Thoracic aorta (tissue), 2 donors: ENCODE measurements at places on chromosomes 6 and 20. TPM values are rescaled to one million over a fixed set of nuclear protein-coding genes. Genes with fewer than 3 reads are reported as not detected.

GRCh38 chr6:52725143-52725534 is 38.1 kb downstream of the GSTA2 start:
- no peak for DNase-seq

DNA sequence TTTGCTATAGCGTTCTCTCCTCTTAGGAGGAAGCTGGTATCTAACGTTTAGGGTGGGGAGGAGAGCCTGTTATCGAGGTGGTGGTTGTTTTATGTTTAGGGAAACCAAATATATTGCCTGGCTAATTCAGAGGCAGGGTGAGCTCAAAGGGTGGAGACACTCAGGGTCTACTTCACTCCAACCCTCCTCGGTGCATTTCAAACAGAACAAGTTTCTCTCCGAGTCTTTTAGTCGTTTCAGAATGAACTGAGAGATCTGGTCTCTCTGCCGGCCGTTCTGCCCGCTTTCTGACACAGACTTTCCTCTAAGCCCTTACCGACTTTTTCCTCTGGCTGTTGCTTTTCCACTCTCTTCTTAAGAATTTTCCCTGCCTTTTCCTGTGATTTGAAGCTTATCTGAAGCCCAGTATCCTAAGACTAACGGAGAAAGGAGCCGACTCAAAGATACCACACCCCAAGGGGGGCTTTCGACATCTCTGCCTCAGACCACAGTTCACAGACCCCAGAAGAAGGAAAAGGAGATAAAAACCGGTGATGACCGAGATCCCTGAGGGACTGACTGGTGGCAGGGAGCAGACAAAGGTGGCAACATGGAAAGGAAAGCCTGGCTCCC is 865 bp downstream of the STK38 start:
- DNase-seq, result no peak

DNA sequence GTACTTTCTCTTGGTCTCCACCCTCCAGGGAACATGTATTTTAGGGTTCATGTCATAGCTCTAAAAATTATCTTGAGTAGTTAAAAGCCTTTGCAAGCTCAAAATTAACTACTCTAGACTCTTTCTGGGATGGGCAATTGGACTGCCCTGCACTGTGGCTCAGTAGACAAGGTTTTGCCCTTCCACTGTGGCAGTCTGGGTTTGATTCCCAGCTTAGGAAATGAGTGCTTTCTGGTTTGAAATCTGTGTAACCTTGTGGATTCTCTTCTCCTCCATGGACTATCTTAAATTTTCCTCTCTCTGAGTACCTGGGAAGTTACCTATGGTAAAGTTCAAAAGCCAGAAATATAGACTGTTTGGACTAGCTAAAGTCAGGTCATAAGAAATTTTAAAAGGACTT is 94.6 kb upstream of the UST start:
- no peak for DNase-seq

DNA sequence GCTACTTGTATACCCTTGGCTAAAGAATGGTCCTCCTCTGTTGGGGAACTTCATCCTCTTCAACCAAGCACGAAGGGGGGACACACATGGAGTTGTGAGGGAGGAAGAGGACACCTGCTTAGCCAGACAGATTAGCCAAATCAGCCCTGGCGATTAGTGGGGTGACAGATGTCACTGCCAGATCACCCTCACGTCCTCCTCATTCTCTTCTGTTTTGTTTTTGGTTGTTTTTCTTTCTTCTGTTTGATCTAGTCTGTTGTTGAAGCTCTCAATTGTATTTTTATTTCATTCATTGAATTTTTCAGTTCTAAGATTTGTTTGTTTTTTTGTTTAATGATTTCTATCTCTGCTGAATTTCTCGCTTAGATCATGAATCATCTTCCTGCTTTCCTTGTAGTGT is 27.5 kb upstream of the NKX2-4 start:
- no peak for DNase-seq

DNA sequence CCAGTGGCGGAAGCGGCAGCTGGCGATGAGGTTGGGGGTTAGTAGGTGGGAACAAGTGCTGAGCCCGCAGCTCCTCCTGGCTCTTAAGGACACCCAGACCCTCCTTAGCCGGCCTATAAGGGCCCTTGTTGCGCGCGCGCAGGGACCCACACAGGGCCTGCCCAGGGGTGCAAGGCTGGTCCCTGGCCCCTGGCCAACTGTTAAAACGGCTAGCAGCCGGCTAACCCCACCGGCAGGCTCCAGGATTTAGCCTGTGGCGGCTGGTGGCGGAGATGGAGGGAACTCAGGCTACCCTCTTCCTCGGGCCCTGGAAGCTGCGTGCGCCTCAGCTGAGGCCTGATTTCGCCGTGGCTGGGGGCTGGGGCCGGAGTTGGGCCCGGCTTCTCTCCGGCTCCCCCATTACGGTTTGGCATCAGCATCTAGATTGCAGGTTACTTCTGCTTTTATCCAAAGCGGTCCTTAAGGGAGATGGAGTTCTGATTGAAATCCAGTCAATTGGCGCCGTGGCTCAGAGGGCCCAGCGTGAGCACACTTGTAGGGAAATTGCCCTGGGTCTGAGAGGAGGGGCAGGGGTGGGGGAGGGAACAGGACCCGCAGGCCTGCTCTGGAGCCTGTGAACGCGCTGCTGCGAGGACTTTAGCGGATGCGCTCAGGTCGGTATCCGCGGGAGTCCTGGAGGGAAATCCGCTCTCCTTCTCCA is 36.9 kb upstream of the CCDC167 start:
- no peak for DNase-seq

- DNase-seq, result no peak
These were observed 159.8 kb upstream of the ARID1B start for GRCh38 chr6:156617376-156617775.

BPIFB1 gene
- not detected for total RNA-seq

DNA sequence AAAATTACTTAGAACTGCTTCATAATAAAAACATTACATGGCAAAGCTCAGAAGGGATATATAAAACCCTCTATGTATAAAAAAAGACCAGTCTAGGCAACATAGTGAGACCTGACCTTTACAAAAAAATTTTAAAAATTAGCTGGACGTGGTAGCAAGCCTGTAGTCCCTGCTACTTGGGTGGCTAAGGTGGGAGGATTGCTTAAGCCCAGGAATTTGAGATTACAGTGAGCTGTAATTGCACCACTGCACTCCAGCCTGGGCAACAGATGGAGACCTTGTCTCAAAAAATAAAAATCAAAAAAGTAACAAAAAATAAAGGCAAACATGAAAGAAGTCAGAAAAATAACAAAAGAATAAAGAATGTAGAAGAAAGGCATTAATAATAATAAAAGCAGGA is 21.5 kb upstream of the TPD52L1 start:
- DNase-seq, result no peak

GRCh38 chr6:28724395-28724794 is 198.7 kb downstream of the GPX5 start:
- no peak for DNase-seq

- no peak for DNase-seq
These were observed 70.8 kb downstream of the TFAP2B start for GRCh38 chr6:50889497-50889896.

GRCh38 chr20:57622579-57623381 is 2.6 kb upstream of the ZBP1 start:
- no peak for DNase-seq

TAGAP gene
- total RNA-seq, result 6.2 TPM

GRCh38 chr6:43907789-43908472 is 137.9 kb downstream of the VEGFA start:
- no peak for DNase-seq

GRCh38 chr20:33301192-33301930 is 18.3 kb downstream of the BPIFB1 start:
- no peak for DNase-seq

DNA sequence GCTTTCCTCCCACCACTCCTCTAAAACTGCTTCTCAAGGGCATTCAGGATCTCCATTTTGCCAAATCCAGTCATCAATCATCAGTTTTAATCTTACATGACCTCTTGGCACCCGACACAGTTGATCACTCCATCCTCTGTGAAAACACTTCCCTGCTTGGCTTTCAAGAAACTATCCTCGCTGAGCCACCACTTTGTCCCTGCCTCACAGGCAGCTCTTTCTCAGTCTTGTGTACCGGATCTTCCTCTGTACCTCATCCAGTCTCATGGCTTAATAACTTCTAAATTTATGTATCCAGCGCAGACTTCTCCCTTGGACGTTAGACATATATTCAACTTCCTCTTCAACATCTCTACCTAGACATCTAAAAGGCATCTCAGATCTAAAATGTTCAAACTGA is 89.9 kb downstream of the BTBD9 start:
- DNase-seq, result no peak

SLC22A16 gene
- not detected for total RNA-seq

TSPO2 gene
- not detected for total RNA-seq

- DNase-seq, result no peak
These were observed 578.3 kb downstream of the HACE1 start for GRCh38 chr6:104281370-104281769.

DNA sequence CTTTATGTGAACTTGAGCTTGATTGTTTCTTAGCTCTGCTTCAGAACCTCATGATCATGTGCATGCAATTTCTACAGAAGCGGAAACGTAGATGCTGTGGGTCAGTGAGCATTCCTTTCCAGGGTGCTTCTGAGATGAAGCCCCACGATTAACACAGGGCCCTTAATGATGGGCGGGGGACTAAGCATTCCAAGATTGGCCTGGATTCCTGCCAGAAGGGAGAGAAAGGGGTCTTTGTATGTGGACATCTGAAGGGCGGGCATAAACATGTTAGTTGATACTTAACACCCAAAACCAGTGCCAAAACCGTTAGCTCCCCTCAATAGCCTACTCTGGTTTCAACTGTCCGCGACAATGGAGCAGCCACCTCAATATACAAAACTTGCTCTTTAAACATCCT is 46.9 kb upstream of the POU3F2 start:
- no peak for DNase-seq
